ENCODE measurements at places on chromosomes 12 and 14.
A peak's percentile ranks its signal among the peaks of the same experiment; 100 is the strongest.

- DNase-seq, result no peak
Observed at GRCh38 chr12:51210690-51211395, 7.0 kb downstream of the POU6F1 start.

- peak; percentile 9 for DNase-seq
Observed at GRCh38 chr12:34604631-34605509, 582.6 kb downstream of the ALG10 start.

DNA sequence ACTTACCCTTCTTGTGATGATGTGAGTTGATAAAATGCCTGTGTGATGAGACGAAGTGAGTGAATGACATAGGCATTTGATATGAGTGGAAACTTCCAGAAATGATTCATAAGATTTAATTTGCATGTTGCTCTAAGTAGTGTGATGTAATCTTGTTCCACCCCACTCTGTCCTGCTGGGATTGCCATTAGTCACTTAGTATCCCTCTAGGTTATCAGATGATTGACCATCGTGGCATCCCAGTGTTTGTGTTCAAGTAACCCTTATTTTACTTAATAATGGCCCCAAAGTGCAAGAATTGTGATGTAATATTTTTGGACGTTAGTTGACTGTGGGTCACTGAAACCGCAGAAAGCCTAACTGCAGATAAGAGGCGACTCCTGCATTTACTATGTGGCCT, 214.4 kb upstream of the DIO2 start:
- no peak for DNase-seq

DNA sequence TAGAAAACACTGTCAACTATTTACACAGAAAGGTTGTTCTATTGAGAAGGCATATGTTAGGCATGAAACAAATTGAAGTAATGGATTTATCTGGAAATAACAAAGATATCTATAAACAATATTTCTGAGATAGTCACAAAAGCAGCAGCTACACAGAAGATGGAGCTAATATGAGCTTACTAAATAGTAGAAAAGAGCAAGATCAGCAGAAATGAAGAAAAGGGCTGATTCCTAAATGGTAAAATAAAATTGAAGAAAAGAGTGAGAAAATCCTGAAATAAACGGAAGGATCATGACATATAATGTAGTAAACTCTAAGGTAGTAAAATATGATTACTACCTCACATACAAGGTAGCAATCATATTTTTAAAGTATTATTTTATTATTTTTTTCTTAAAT, 1263.9 kb downstream of the FSCB start:
- no peak for DNase-seq

GRCh38 chr12:108129017-108129812, at the start of gene WSCD2:
TSS of gene WSCD2 (plus strand) at chr12:108129288. CDS start at chr12:108195833, 66,545 bp downstream.
- peak; percentile 71 for DNase-seq

DNA sequence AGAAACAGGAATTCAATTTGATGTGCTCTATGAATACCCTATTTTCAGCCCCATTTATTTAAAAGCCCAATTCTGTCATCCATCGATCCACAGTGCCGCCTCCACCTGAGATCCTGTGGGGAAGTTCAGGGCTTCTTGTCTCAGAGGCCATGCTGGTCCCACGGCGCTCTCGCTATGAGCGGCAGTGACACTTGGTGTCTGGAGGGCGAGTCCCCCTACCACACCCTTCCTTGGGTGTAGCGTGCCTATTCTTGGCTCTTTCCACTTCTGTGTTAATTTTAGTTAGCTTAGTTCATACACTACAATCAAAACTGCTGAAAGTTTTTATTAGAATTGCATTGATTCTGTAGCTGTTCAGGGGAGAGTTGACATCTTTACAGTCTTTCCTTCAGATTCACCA, 73.8 kb downstream of the DDX51 start:
- no peak for DNase-seq

DNA sequence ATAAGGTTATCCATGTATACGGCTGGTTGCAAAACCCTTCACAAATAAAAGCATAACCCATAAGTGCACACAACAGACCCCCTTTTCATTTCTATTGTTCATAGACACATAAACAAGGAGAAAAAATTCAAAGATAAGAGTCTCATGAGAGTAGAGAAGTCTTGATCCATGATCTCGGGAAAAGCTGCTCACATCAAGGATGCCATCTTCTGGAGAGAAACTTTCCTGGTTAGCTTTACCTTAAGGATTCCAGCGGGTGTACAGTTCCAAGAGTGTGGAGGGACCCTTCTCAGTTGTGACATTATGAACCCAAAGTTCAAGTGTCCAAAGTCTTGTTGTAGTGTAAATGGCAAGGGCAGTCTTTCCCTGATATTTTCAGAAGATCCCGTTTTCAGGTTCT, 144.5 kb downstream of the LLPH start:
- DNase-seq, result no peak

DNA sequence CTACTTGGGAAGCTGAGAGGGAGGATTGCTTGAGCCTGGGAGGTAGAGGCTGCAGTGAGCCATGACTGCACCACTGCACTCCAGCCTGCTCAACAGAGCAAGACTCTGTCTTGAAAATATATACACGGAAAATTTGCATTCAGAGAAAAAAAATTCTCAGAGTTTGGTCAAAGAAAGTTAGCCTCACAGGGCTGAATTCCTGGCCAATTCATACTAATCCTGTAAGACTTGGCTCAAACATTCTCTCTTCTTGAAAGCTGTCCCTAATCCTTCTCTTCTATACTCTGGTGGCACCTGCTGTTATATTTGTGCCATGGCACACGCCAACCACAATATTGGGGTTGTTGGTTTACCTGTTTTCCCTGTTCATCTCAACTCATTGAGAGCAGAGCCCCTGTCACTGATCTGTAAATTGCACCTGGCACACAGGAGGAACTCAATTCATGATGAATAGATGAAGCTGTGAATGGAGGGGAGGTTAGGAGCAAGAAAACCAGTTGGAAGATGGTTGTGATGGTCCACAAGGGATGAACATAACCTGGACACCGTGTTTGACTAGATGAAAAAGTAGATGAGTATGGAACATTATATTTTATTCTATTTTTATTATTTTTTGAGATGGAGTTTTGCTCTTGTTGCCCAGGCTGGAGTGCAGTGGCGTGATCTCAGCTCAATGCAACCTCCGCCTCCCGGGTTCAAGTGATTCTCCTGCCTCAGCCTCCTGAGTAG, 36.8 kb upstream of the SPTSSA start:
- DNase-seq, result no peak

DNA sequence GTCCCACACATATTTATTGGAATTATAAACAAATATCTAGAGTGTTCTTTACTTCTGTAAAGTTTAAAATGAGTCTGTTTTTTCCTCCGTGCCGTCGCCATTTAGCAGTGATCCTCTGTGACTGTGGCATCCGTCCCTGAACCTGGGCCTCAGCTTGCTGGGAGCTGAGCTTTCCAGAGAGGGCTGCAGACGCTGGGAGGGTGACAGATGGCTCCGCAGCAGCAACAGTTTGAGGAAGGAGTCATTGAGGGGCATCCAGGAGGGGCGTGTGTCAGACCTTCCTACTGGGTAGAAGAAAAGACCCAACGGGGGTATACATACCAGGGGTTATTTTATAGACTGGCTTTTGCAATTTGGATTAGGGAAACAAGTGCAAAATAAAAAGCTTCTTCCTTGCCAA, 47.9 kb downstream of the NEUROD4 start:
- DNase-seq, result no peak

DNA sequence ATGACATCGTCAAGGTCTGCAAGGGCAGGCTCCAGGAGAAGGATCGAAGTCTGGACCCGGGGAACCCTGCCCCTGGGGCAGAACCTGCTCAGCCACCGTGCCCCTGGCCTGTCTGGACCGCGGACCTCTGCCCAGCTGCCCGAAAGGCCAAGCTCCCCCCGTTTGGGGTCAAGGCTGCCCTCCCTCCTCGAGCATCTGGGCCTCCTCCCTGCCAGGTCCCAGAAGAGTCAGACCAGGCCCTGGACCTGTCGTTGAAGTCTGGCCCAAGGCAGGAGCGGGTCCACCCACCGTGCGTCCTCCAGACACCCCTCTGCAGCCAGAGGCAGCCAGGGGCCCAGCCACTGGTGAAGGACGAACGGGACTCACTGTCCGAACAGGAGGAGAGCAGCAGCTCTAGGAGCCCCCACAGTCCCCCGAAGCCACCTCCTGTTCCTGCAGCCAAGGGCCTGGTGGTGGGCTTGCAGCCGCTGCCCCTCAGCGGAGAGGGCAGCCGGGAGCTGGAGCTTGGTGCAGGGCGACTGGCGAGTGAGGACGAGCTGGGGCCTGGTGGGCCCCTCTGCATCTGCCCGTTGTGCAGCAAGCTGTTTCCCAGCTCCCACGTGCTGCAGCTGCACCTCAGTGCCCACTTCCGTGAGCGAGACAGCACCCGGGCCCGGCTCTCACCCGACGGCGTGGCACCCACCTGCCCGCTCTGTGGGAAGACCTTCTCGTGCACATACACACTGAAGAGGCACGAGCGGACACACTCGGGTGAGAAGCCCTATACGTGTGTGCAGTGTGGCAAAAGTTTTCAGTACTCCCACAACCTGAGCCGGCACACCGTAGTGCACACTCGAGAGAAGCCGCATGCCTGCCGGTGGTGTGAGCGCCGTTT, 856 bp downstream of the ZBTB42 start:
- no peak for DNase-seq

DNA sequence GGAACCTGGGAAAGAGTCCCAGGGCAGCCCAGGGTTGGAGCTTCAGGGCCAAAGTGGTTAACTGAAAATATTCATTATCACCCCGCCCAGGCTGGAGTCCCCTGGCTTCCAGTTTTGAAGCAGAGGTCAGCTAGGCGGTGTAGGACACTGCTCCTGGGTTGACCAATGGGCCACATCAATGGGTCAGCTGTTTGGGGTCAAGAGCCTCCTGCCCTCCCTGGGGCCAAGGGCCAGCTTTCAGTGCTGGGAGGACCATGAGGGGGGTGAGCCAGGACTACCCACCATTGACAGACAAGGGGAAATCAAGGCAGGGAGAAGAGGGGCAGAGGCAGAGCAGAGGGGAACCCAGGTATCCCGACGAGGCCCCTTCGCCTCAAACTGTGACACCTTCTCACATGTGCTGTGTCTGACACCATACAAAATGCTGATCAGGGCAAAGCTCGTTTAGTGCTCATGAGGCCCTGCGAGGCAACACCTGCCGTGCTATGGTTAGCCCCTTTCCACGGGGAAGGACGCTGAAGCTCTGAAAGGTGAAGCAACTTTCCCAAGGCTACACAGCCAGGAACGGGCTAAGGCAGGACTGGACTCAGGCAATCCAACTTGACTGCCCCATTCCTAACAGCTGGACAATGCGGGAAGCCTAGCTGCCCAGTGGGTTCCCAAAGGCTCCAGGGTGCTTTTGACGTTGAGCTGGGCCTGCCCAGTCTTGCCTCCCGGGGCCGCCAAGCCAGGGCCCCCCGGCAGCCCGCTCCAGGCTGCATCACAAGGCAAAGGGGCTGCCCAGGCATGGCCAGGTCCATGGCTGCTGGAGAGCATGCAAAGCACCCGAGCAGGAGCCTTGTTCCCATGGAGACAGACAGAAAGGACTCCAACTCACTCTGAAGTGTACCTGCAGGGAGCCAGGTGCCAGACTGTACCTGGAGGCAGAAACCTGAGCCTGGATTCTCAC, 2.0 kb downstream of the SYNE3 start:
- DNase-seq, result no peak

DNA sequence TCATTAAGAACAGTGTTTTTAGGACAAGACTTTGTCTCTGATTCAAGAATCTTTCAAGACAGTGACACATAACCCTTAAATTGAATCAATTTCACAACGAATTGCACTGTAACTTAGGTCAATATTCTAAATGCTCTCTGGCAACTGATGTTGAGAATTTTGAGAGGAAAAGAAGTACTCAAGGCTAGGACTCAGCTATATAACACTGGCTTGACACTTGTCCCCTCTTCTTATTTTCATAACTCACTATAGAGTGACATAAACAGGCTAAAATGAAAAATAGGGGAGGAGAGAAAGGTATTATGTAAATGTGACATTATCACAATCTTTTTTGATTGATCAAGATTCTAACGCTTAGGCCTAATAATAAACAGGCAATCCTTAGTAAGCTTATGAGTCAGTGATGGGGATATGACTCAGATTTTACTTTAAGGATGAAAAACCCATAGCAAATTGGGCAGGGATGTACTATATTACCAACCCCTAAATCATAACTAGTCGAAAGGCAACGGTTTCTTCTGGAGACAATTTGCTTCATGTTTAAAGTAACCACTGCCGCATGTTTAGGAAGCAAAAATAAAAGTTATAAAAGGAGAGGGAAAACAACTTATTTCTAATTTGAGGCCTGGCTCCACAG, 10.9 kb downstream of the BTG1 start:
- no peak for DNase-seq

DNA sequence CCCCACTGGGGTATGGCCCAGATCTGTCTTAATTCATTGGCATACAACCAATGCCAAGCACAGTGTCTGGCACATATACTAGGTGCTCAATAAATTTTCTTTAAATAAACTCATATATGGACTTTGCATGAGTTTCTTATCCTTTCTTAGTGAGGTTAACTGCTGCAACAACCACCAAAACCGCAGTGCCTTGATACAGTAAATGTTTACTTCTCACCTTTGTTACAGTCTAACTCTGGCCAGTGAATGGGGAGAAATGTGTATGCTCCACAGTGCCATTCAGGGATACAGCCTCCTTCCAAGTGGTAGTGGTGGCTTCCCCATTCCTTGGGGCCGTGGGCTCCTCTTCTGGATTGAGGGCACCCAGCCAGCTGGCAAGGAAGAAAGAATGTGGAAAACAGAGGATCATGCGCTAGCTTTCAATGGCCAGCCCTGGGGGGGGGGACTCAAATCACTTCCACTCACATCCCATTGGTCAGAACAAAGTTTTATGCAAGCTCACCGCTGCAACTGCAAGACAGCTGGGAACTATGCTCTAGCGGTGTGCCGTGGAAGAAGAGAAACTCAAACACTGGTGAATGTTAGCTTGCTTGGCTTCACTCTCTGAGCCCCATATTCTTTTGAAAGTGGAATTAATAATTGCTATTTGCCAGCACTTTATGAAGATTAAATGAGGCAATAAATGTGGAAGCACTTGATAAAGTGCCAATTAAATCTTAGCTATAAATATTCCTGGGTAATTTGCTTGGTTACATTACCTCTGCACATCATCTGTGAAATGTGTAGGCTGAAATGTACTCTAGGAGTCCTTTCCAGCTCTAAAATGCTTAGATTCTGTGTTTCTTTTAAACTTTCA, 51.0 kb upstream of the SOCS2 start:
- DNase-seq, result no peak

DNA sequence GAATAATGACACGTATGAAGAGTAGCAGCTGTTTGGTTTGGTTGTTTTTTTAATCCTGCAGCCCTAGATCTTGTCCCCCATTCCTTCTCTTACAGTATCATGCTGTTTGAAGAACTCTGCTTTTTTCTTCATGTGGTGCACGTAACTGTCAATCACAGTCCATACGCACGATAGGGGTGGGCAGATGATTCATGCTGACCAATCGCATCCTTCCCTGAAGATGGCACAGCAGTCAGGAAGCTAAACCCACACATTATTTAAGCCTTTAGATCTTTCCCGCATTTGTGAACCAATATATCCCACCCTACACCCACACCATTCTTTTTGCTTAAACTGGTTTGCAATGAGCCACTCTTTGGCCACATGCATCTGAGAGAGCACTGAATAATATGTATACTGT, 158.9 kb upstream of the PLEKHA5 start:
- DNase-seq, result no peak

DNA sequence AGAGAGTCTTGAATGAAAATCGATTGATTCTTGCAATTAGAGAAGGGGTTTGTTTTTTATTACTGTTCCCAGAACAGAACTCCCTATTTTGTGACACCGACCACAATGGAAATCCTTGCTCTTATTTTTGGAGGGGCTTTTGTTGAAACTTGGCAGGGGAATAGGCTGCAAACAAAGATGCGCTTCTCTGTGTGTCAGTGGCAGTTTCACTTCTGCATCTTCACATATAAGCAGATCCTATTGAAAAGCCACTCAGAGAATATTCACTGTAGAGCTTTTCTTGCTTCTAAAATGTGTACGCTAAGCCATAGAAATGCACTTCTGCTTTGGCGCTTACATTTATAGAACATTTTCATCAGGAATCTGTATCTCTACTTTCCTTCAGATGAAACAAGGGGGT, 1822.4 kb upstream of the SEL1L start:
- DNase-seq, result no peak

All from progenitor cell of endocrine pancreas (in vitro differentiated cells).